Panc1 (cell line): ENCODE measurements at places on chromosomes 1 and 21. TPM values are rescaled to one million over a fixed set of nuclear protein-coding genes. Genes with fewer than 3 reads are reported as not detected.
A peak's percentile ranks its signal among the peaks of the same experiment; 100 is the strongest.

The PCP4 gene
- total RNA-seq = not detected

DNA sequence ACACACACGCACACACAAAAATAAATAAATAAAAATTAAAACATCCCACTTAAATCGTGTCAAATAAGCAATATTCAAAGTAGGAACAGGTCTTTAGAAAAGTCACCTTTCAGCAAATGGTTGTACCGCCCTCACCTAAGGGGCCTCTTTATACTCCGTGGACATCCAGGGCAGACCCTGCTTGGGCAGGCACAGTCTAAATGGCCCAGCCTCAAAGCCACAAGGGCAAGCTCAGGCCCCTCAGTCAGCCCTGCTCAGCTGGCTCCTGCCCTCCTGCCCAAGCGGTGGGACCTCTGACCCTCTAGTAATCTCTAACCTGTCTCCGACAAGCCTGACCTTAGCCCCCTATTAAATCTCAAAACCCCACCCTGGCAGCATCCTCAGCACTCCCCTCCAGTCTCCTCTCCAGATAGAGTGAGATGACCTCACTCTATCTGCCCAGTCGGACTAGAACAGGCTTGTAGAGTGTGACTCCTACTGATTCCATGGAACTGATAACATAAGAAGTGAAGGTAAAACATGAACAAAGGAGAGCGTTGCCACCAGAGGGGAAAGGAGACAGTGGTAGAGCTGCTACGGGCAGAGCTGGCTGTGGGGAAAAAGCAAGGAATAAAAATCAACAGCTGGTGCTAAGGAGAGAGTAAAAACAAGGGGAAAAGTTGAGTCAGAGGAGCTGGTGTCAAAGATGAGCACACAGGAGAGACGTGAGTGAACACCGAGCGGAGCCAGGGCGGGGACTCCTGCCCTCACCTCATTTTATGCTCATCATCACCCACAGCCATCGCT, 36.0 kb downstream of the SIPA1L2 start:
- no peak for DNase-seq

DNA sequence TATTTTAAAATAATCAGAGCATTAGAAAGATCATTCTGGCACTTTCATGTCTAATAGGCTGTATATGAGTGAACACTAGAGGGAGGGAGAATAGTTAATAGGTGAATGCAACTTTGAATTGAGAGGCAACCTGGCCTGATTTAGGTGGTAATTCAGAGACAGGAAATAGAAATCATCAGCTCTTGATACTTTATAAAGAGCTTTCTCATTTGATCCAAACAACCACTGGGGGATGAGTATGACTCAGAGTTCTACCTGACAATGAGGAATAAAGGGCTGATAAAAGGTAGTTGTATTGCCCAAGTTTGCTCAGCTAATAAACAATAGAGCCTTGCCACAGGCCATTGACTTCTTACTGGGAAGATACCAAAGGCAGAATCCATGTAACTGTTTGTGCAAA, 5.2 kb upstream of the FAM89A start:
- no peak for DNase-seq

- DNase-seq = no peak
Observed at GRCh38 chr1:54047384-54048305, 5.4 kb downstream of the TMEM59 start.

DNA sequence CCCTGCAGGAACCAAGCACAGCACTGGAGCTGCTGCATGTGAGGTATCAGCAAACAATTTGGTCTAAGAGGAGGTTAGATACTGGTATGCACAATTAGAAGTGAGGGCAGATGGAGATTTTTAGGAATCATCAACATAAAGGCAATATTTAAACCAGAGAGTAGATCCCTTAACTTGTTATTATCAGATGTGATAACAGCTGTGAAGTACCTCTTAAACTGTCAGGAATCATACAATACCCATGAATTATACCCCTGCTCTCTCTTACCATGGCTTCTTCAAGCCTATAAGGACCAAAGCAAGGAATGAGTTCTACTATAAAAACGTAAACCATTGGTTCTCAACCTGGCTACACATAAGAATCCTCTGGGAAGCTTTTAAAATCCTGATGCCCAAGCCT, 3.9 kb downstream of the BCAR3 start:
- DNase-seq = no peak

GRCh38 chr1:150299716-150300115, 6.1 kb downstream of the MRPS21 start:
- DNase-seq = no peak

- peak; percentile 83 for DNase-seq
Observed at GRCh38 chr1:153572569-153573015, 6.9 kb upstream of the S100A2 start.

DNA sequence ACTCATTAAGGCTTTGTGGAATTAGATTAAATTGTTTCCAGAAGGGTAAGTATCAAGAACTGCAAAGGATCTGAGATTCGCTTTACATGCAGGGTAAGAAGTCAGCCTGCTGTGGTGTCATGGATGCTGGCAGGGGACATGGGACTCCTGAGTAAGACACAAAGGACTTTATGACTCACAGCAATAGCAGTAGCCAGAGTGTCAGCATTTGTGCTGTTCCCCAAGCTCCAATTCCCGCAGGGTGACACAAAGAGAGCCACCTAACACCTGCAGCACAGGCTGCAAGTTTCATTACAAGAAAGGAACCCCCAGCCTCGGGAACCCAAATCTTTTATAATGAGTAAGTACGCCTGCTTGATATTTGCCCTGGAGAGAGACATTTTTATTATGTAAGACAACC, 298.1 kb upstream of the POU3F1 start:
- DNase-seq = no peak

DNA sequence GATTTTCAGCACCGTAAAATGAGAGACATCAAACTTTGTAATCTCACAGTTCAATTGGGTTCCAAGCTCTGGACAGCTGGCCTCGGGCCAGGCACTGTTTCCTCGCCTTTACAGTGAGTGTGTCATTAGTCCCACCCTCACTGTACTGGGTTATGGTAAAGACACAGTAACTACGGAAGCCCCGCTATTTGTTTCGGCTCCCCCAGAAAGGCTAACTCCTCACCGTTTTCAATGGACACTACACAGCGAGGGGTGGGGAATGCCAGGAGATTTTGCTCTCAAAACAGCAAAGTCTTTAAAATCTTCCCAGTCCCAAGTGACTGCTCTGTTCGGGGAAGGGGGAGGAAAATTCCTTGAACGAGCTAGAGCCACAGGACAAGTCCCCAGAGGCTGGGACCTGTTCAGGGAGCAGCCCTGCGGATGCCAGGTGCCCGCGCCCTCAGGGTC, 757 bp upstream of the SPSB1 start:
- no peak for DNase-seq

DNA sequence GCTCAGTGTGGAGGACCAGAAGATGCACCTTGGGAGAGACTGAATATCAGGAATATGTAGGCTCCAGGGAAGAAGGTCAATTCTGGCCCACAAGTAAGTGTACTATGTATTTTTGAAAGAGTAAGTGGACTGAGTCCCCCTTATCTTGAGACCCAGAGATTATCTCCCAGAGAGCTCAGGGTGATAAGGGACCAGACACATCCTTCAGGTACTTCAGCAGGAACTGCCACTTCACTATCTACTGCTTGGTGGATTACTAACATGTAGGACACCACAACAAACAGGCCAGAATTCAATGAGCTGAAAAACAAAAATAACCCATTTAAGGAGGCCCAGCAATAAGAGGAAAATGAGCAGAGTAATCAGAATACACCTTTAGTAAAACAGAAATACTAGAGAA, 119.2 kb downstream of the ZNF644 start:
- DNase-seq = no peak

- DNase-seq = peak; percentile 66
Observed at GRCh38 chr1:63773815-63774616, at the start of gene ROR1. TSS of gene ROR1 (plus strand) at chr1:63774017.

DNA sequence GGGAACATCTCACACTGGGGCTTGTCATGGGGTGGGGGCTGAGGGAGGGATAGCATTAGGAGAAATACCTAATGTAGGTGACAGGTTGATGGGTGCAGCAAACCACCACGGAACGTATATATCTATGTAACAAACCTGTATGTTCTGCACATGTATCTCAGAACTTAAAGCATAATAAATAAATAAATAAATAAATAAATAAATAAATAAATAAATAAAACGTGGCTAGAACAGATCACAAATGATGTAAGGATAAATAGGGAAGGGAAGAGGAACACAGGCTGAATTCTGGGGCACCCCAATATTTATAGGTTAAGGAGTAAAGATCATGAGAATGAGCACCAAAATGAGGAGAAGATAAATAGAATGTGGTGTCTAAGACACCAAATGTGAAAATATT, 592.2 kb downstream of the AMY1C start:
- DNase-seq = no peak

DNA sequence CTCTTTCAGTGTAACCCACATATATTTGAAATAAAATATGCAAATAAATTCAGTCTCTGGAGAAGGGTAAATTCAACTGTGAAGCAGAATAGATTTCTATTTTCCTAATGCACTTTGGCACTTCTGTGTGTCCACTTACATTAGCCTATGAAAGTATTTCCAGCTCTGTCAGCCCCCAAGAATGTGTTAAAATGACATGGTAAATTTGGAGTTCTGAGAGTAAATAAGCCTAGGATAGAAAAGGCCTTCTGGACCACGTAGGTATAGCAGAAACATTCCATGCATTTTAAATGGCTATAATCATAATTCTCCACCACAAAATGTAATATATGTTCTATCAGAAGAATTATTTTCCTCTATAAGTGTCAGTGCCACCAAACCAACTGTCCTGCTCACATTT, 276.2 kb downstream of the NEGR1 start:
- DNase-seq = no peak

- no peak for DNase-seq
Observed at GRCh38 chr1:105608713-105609112, 1447.8 kb upstream of the PRMT6 start.

DNA sequence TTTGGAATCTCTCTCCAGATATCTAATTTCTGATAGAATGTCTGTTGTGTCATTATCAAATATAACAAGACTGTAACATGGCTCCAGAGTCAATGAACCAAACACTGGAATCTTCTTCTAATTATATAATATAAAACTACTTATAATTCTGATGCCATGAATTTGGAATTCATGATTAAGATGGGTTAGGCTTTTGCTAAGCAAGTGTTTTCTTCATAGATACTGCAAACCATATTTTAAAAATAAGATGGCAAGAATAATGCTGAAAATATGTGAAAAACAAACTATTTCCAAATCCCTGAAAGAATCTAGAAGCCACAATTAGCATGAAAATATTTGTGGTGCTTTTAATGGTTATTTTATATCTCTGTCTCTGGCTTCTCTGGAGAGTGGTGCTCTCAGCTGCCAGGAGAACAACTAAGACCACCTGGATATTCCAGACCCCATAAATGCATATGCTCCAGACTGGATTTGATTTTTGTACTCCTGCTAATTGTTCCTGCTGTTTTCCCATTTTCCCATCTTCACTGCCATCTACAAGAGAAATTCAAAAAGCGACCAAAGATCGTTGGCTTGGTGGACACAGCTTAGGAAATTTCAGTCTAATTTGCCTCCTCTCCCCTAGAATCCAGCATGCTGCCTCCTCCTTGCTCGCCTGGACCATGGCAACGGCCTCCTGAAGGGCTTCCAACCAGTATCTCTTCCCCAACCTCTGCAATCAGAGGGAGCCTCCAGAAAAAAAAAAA, 418.9 kb downstream of the SETD4 start:
- no peak for DNase-seq
